ENCODE measurements at places on chromosomes 6 and 20.
A peak's percentile ranks its signal among the peaks of the same experiment; 100 is the strongest.

GRCh38 chr20:49276161-49276960 lies 1.5 kb downstream of the ZNFX1 start:
- peak; percentile 40 for DNase-seq

DNA sequence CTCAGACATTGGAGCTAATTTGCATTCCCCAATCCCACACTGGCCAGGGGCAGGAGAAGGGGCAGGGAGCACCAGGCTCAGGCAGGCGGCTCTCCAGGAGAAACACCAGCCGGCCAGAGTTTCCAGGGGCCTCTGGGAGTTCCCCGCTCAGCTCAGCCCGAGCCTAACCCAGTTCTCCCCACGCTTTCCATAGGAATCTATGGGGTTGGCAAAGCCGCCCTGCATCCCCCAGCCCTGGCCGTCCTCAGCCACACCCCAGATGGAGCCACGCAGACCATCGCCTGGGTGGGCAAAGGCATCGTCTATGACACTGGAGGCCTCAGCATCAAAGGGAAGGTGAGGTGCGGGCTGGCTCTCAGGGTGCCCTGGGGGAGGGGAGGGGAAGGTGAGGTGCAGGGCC lies 8.2 kb downstream of the NPEPL1 start:
- no peak for DNase-seq

GRCh38 chr6:168021581-168021980 lies 24.1 kb downstream of the KIF25 start:
- no peak for DNase-seq

GRCh38 chr6:42340511-42340910 lies 111.2 kb downstream of the TRERF1 start:
- no peak for DNase-seq

GRCh38 chr6:25874822-25875562 lies 949 bp upstream of the SLC17A3 start:
- no peak for DNase-seq

DNA sequence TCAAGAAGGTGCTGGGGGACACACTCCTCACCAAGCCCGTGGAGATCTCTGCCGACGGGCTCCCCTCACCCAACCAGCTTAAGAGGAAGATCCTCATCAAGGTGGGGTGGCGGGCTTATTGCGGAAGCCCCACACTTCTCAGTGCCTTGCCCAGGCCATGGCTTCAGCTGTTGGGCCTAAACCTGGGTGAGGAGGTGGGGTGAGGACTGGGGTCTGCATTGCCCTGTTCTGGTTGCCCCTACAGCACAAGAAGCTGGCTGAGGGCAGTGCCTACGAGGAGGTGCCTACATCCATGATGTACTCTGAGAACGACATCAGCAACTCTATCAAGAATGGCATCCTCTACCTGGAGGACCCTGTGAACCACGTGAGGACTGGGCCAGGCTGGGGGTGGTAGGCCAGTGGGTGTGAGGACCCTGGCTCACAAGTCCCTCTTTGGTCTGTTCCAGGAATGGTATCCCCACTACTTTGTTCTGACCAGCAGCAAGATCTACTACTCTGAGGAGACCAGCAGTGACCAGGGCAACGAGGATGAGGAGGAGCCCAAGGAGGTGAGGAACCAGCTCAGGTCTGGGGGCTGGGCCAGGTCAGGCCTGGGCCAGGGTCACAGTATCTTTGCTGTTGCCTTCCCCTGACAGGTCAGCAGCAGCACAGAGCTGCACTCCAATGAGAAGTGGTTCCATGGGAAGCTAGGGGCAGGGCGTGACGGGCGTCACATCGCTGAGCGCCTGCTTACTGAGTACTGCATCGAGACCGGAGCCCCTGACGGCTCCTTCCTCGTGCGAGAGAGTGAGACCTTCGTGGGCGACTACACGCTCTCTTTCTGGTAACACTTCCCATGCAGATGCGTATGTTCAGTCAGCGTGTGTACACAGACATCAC lies 27.9 kb downstream of the PLCG1 start:
- no peak for DNase-seq

DNA sequence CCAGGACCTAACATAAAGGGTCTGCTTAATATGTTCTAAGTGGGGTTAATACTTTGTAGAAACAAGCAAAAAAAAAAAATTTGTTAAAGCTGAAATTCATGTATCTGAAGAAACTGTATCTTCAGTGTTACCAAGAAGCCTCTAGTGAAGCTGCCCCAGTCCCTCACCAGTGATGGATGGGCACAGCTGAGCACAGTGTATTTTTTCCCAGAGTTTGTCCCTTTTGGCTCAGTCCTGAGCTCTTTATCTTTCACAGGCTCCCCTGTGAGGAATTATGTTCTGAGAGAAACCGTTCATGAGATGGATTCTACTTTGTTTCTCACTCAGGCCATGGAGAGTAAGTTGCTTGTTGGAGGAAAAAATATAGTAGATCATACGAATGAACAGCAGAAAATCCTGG lies 38.4 kb downstream of the KIF3B start:
- DNase-seq = no peak

DNA sequence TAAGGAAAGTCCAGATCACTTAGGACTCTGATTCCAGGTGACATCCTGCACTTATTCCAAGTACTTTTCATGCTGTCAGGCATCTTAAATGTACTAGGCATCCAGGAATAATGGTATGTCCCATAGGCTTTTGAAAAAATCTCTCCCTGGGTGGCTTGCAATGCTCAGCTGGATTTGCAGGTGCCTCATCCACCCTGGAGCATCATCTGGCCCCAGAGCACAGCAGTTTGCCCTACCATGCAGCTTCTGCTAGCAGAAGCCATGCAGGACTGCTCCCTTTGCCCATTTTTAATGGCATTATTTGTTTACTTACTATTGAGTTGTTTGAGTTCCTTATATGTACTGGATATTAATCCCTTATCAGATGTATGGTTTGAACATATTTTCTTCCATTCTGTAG lies 45.2 kb downstream of the DZANK1 start:
- no peak for DNase-seq

DNA sequence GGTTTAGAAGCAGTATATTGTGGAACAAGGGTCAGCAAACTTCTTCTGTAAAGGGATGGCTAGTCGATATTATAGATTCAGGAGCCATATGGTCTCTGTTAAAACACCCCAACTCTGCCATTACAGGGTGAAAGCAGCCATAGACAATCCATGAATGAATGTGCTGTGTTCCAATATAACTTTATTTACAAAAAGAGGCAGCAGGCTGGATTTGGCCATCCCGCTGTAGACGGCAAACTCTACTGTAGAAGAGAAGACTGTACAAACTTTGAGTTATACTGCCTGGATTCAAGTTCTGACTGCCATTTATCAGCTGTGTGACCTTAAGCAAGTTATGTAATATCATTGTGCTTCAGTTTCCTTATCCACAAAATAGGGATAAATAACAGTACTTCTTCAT lies 33.7 kb upstream of the SNX9 start:
- DNase-seq = no peak

- no peak for DNase-seq
Measured at GRCh38 chr20:1371202-1371782, 21.6 kb downstream of the FKBP1A start.

DNA sequence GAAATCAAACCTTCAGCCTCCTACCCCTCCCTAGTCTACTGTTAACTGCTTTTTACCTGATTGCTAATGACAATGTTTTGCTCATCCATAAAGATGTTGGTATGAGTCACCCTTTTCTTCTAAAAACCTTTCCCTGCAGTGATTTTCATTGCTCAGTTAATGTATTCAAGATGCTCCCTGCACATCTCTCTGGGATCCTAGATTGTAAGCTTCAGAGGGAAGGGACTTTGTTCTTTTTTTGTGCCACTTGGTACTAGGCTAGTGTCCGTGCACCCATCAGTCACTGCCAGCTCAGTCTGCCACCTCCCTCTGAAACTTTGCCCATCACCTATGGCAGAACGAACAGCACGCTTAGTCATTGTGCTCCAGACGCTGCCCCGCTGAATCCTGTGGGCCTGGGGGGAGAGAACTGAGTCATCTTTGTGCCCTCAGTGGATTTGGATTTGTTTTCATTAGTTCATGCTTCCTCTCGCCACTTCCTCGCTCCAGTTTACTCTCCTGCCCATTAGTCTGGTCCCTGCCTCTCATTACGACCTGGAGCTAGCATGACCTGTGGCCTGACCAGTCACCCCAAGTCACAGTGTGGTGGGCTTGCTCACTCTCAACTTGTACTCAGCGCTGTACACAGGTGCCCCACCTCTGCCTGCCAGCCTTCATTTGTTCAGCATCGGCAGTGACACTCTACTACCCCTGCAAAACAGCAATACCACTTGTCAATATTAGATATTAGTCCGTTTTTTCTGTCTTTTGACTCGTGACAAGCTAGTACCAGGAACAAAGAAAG lies 78.0 kb upstream of the TMEM181 start:
- DNase-seq = no peak

GRCh38 chr6:43951063-43951755 lies 176.0 kb downstream of the MRPL14 start:
- DNase-seq = no peak

- DNase-seq = no peak
Measured at GRCh38 chr20:44745598-44746366, at the start of gene KCNK15. TSS of gene KCNK15 (plus strand) at chr20:44745865. CDS start at chr20:44745911, 46 bp downstream.
